NCI-H1092 (cell line): ENCODE measurements at places on chromosomes 16 and 17.

DNA sequence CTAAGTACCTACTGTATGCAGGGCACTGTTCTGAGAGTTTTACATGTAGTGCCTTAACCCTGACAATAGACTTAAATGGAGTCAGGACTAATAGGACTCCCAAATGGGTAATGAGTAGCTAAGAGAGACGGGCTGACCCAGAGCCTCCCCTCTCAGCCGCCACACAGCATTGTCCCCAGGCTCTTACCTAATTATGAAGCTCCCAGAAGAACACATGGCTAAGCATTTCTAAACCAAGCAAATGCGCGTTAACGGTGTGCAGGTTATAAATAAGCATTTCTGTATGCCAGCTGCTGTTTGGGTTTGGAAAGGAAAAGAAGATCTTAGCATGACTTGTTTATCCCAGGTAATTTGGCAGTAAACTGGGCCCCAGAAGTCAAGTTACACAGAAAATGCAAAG is 14.3 kb downstream of the KATNIP start:
- DNase-seq, result no peak

GRCh38 chr16:62832214-62832613 is 796.0 kb upstream of the CDH8 start:
- DNase-seq, result no peak

GRCh38 chr17:17561408-17562145 is 29.9 kb downstream of the PEMT start:
- no peak for DNase-seq

DNA sequence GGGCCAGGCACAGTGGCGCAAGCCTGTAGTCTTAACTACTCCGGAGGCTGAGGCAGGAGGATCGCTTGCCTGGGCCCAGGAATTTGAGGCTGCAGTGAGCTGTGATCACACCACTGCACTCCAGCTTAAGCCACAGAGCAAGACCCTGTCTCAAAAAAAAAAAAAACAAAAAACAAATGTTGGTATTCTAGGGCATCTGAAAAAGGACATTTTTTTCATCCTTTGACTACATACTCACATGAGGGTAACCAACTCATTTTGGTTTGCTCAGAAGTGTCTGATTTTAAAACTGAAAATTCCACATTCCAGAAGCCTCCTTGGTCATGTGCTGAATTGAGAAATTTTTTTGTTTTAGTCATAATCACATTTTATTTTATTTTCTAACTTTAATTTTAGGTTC is 12.7 kb upstream of the C16orf82 start:
- DNase-seq, result no peak

- DNase-seq, result no peak
These were observed 57.4 kb downstream of the PIPOX start for GRCh38 chr17:29100296-29100695.

DNA sequence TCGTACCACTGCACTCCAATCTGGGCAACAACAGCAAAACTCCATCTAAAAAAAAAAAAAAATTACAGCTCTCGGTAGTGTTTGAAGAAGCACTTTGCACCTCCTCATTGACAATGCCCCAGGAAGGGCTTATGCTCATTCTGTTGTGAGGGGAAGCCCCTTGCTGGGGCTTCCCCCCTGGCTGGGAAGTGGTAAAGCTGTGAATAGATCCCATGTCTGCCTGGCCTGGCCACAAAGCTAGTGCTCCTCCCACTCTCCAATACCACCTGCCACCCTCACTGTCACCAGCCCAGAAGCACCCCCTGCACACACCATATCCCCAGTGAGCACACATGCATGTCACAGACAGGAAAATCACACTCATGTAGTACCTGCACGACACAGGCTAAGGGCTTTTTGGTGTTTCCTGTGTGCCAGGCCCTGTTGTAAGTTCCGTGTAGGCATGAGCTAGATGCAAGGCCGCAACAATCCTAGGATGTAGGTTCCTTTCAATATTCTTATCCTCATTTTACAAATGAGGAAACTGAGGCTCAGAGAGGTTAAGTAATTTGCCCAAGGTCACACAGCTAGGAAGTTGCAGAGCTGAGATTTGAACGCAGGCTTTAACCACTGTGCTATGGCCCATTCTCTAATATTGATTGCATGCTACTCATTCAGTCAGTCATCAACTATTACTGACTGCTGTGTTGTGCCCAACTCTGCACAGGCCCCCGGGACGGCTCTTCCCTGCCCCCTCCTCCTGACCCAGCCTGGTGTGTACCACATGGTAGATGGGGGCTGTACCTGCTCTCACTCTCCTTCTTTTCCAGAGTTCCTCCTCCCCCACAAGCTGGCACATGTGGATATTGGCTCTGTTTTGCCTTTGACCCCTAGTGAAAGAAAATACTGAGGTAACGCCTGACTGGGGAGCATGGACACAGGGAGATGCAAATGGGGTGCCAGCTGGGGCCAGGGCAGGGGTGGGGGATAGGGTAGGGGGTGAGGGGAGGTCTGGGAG is 11.9 kb upstream of the COL1A1 start:
- no peak for DNase-seq

GRCh38 chr17:68909066-68909465 is 46.1 kb downstream of the ABCA8 start:
- no peak for DNase-seq

GRCh38 chr17:43438626-43439025 is 39.8 kb downstream of the ARL4D start:
- no peak for DNase-seq

DNA sequence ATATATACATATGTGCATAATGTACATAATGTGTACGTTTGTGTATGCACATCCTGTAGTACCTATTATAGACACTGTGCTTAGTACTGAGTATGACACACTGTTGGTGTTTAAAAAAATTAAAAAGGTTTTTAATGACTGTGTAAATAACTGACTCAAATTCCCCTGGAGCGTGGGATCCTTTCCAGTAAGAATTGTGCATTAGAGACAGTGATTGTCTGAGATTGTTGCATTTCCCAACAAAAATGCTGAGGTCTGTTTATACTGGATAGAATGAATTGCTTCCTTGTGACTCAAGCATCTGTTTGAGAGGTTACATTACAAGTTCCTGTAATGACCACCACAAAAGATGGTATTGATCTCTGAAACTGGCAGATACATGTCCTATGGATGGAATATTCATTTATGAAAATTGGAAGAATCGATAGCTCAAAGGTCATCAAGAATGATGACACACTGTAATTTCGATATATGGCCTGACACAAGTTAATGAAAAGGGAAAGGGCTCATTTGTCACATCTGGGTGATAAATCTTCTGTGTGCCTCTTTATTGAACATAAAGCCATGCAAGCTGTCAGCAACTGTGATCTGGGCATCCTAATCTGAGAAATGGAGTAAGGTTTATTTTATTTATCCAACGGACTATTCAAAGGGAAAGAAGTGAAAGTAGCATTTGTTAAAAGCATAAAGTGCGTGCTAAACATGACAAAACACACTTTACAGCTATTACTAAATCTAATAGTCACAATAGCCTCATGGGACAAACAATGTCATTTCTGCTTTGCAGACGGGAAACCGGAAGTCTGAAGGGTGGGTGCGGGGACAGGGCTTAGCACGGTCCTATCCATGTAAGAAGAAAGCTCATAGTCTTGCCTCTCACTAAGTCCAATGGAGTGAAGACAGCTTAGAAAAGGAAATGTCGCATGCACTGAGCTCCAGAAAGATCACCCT is 228.8 kb downstream of the CDH11 start:
- no peak for DNase-seq

- no peak for DNase-seq
These were observed at the start of gene SLC16A3 for GRCh38 chr17:82228842-82229697. SLC16A3 (plus strand) TSS chr17:82229042; CDS start chr17:82236009, 6,967 bp downstream.

DNA sequence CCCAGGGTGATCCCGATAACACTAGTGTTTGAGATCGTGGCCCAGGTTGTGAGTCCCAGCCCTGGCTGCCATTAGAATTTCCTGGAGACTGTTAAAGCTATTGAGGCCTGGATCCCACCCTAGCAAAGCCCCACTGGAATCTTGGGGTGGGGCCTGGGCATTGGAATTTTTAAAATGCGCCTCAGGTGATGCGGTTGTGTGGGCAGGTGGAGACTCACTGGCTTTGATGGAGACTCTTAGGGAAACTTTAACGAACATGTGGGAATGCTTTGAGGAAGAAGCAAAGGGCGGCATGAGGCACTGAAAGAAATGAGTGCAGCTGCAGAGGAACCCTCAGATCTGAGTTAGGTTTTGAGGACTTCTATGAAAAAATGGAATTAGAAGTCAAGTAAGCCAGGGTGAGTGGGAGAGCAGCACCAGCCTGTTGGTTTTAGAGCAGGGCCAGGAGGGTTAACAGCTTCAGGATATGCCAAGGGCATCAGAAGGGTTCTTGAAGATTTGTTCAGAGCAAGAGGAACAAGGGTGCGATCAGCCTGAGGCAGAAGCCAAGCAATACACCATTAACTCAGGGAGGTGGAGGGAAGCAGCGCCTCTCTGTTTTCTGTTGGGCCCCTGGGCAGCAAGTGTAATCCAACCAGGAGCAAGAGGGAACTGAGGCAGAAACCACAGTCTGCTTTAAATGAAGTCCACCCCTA is 42.5 kb downstream of the KSR1 start:
- no peak for DNase-seq

DNA sequence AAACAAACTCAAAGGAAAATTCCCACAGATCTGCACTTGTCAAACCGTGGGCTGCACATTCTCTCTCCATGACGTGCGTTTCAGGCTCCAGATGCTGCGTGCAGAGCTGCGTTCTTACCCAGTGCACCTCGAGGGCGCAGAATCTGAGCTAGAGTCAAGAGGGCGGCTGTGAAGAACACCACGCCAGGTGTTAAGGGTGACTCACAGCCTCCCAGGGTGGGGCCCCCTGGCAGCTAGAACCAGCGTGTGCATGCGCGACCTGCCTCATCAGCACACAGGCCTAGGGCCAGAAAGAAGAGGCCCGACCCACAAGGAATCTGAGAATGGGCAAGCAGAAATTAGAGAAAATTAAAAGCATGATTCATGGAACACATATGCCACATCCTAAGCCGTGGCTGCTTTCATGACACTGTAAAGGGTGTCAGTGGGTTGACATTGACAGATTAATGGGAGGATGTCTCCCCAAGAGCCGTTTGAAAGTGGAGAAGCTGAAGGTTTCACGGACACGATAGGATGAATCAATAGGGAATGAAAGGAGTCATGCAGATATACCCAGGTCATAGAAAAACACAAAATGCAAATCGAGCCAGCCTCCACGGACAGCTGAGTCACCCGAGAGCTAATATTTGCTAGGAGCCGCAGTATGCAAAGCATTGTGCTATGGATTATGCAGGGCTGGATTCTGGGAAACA is 29.0 kb downstream of the MARCHF10 start:
- peak; percentile 57 for DNase-seq

DNA sequence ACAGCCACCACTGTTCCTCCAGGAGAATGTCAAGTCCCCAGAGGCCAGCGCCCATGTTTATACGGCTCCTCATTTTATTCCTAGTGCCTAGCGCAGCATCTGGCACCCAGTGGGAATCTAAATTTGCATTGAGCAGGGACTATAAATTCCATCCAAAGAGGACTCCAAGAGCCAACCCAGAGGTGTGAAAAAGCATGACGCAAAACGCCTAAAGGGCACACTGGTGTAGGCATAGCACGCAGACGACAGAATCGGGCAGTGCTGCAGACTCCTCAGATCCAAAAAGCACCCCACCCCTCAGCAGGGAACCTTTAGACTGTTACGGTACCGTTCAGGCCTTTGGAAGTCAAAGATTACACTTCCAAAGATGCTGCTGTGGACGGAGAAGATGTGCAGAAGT is 19.5 kb downstream of the TEKT5 start:
- DNase-seq, result no peak

- no peak for DNase-seq
These were observed 11.0 kb upstream of the CCR7 start for GRCh38 chr17:40576113-40576740.

- DNase-seq, result no peak
These were observed 42.5 kb downstream of the AKAP10 start for GRCh38 chr17:19935169-19935568.

- DNase-seq, result no peak
These were observed 5.8 kb downstream of the CMTM3 start for GRCh38 chr16:66610111-66610820.

DNA sequence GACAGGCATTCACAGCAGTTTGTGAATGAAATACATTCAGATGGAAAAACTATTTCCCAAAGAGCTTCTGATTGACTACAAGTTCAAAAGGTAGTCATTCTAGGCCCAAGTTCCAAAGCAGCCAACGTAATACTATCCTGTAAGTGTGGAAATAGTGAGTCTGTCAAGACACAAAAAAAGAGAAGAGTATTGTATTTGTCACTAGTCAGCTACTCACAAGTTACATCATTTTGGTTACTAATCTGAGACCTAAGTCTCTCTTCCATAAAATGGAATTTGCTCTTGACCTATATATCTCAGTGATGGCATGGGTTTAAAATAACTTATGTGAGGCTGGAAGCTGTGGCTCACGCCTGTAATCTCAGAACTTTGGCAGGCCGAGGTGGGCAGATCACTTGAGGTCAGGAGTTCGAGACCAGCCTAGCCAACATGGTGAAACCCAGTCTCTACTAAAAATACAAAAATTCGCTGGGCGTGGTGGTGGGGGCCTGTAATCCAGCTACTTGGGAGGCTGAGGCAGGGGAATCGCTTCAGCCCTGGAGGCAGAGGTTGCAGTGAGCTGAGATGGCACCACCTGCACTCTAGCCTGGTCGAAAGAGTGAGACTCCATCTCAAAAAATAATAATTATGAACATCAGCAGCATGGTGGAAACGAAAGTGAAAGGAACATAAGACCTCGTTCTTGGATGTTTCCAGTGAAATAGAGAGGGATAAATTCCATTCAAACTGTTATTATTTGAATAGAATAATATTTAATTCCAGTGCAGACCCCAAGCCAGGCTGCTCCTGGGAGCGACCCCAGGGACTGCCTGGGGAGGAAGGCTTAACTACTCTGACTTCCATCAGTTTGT is 2.9 kb downstream of the CMC2 start:
- no peak for DNase-seq

DNA sequence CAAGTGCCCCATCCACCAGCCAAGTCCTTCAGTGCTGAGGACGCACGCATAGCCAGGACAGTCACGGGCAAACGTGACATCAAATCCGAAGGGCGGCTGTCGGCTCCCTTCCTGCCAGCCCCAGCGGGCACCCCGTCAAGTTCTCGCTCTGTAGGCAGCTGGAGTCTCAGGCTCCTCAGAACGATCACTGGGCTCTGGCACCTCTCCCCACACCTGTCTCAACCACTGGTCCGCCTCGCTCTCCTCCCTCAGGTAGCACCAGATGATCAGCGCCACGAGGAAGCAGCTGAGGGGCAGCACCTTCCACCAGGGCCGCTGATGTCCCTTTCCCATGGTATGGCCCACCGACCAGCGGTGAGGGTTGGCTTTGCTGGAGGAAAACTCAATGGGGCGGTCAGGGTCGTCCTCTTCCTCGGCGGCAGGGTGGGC is 422 bp downstream of the UQCC4 start:
- no peak for DNase-seq
